Stimulated activated memory B cell treated with anti-CD40 and anti-IgM and Interleukin-4, amounts not matched to agents 10 μg/mL and 1 μg/mL and 100 μg/mL, for 72 hours (primary cell): ENCODE measurements at places on chromosomes 7 and 10.

GRCh38 chr7:27846388-27846787 is 106.4 kb downstream of the TAX1BP1 start:
- no peak for ATAC-seq

GRCh38 chr7:127447326-127447945 is 54.9 kb upstream of the ZNF800 start:
- peak; percentile 92 for ATAC-seq

DNA sequence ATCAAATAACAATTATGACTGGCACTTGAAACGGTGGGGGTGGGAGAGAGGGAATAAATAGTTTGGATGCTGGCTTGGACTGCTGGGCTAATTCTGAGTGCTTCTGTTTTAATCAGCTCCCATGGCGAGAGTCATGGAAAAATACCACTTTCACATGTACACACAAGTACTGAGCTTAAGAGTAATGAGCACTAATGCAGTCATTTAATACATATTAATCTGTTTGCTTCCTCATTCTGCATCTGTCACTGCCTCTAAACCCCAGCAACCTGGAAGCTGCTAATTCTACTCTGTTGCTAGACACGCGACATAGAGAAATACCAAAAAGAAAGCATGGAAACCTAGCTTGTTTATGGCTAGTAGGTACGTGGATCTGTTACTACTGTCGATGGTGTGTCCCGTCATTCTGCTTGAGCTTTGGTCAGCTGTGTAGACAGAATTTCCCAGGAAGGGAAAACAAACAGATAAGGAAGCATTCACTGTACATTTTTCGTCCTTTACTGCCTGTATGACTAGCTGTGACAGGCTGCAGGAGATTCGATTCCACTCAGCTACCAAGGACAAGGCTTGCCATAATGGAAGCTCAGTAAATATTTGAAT is 238.8 kb downstream of the BAMBI start:
- no peak for ATAC-seq

- ATAC-seq = no peak
These were observed 174.5 kb upstream of the PPP2R2D start for GRCh38 chr10:131726076-131726880.

GRCh38 chr10:123993534-123994416 is 99.6 kb downstream of the CHST15 start:
- ATAC-seq = no peak

GRCh38 chr7:1729183-1729582 is 59.1 kb downstream of the ELFN1 start:
- no peak for ATAC-seq

DNA sequence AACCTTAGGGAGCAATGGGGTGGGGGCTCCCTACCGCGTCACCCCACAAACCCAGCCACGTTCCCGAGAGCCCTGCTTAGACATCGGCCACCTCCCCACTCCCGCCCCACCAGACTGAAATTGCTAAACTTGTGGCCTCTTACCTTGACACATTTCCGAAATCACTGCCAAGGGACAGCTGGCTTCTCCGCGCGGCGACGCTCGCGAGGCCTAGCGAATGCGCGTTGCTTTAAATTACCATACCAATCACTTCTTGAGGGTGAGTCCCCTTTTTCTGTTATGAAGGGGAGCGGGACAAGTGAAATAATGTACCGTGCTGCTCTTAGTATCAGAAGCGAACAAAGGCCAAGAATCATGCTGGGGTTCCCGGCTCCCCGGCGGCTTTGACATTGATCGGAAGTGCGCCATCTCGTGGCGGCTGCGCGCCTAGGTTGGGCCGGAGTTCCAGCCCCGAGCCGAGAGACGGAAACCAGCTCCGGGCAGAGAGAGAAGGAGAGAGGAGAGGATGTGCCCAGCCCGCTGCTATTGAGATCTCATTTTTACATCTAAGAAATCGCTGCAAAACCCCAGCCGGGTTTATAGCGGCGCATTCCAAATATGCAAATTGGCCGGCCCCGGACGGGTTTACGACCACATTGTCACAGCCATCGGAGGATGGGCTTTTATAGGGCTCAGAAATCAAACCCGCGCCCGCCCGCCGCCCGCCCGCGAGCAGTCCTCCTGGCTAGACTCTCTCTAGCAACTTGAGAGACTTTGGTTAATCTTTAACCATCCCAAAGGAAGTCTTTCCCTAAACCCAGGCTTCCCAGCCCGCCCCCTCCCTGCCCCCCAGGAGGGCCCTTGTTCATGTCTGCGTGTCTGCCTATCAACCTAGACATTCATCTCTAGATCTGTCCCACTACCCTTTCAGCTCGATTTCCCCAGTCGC is 5.3 kb downstream of the HOXA11 start:
- no peak for ATAC-seq

- no peak for ATAC-seq
These were observed 27.5 kb downstream of the DLG5 start for GRCh38 chr10:77899080-77899477.

DNA sequence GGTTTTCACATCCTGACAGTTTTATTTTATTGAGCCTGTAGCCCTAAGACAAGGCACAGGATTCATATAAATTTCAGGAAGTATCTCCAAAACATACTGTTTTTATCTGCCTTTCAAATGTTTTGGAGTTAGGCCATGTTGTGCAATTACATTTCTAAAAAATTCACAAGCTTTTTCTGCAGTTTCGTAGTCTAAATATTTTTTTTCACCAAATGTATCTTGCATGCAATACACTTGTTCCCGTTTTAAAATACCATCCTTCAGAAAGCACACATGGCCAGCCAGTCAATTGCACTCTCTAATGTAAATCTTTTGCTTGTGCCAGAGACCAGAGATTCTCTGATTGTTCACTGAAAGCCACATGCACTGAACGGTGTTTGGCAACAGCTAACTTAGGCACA is 161.5 kb upstream of the PRKCQ start:
- ATAC-seq = no peak

GRCh38 chr10:97759158-97759887 is 12.5 kb downstream of the SFRP5 start:
- ATAC-seq = peak; percentile 64

- peak; percentile 60 for ATAC-seq
These were observed 507 bp downstream of the PDZD8 start for GRCh38 chr10:117374506-117375359.

DNA sequence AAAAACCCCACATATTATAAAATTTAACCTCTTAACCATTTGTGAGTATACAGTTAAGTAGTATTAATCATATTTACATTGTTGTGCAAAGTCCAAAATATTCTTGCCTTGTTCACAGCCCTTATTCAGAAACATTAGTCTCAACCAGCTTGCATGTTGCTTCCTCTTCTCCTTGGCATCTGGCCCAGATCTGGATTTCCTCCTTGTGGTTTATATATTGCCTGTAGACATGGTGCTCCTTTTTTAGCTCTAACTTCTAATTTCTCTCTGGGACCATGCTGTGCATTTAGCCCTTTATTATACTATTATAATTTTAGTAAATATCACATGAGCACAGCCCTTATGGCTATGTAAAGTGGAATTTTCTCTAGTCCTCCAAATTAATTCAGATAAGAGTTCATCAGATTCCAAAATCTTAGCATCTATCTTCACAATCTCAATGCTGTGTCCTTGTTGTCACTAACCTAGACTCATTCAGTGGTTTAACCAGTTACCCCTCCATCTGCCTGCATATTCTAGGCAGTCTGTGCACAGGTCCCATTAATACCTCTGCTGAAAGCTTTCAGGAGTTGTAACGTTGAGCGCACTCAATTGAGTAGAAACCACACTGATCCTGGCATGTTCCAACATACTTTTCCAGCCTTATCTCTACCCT is 7.9 kb downstream of the CPED1 start:
- ATAC-seq = no peak

DNA sequence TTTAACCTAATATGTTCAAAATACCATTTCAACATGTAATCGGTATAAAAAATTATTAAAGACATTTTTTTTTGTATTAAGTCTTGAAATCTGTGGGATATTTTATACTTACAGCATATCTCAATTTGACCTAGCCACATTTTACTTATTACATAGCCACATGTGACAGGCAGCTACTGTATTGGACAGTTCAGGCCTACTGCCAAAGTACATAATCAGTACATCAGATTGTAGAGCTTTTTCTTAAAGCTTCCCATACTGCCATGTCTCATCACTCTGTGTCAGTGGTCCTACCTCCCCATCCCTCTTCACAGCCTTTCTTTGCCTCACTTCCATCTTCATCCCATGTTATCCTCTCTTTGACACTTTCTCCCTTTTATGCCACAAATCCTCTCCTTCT is 43.0 kb downstream of the LOXL4 start:
- no peak for ATAC-seq

DNA sequence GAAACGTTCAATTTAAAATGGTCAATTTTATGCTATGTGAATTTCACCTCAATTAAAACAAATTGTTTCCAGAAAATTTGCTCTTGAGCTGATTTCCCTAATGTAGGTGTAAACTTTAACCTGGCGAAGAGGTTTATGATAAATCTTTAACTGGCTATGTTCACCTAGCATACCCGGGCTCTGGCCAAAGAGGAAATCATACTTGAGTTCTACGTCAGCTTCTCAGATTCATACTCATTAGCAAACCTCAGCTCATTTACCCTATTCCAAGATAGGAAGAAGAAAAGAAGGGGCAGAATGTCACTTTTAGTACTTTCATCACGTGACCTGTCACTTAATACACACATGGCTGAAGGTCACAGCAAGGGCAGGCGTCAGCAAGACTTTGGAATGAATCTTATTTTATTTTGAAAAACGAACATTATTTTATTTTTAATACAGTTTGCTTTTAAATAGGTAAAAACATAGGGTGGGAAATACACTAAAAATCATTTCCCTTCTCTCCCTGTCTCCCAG is 97.0 kb downstream of the ABLIM1 start:
- no peak for ATAC-seq

DNA sequence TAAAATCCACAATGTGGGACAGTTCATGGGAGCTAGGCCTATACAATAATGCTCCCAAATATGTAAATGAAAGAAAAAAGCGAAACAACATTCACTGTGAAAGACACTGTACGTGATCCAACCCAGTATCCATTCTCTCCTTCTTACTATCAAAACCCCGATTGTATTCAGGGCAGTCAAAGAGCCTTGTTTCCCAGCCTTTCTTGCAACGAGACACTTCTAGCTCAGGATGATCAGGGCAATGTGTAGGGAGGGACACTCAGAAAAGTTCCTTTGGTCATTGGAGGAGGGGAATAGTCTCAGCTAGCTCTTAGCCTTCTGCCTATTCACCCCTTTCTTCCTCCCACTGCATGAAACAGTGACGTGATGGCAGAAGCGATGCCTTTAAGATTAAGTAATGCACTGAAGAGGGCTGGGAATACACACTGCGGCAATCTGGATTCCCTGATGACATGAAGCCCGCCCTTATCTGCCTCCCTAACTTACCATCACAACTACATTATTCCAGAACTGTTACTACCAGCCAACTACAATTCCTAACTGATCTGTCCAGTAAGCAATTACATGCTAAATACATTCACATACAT is 27.3 kb downstream of the UBE2H start:
- ATAC-seq = no peak

DNA sequence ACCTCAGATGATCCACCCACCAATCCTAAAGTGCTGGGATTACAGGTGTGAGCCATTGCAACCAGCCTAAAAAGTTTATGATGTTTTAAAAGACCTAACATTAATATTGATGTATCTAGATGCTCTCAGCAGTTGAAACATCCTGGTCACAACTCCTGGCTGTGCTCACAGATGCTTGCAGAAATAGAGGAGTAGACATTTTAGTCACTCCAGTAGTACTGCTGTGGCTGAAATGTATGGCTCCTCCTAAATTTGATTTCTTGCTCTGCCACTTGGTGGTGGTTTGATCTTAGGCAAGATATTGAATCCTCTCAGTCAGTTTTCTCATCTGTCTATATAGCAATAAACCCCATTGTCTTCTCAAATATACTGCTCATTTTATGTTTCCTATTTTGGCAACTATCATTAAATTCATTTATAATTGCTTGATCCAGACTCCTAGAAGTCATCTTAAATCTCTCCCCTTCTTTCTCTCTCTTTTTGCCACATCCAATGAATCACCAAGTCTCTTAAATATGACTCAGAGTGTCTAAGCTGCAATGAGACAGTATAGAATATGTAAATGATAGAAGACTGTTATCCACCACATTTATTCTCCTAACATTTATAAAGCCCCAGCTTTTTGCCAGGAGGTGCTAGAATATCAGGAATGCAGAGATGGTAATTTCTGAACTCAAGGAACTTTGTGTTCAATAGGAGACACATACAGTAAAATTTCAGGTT is 78.1 kb upstream of the NRBF2 start:
- ATAC-seq = no peak

GRCh38 chr7:121604627-121605316 is 208.7 kb upstream of the FAM3C start:
- ATAC-seq = no peak
